A549 treated with AZD2906 at 1 μM for 4 hours (cell line): ENCODE measurements at places on chromosomes 3 and 15. TPM values are rescaled to one million over a fixed set of nuclear protein-coding genes. Genes with fewer than 3 reads are reported as not detected.

The THUMPD3 gene
- 50.0 to 56.6 TPM (median 51.0 TPM) in 5 replicates for total RNA-seq

The IL5RA gene
- total RNA-seq: not detected in 5 replicates

The CCRL2 gene
- total RNA-seq: 0.06 to 0.11 TPM (median 0.07 TPM) in 3 of 5 replicates, not detected in the others

The SETMAR gene
- total RNA-seq: 6.7 to 8.8 TPM (median 7.8 TPM) in 5 replicates

The RPL22L1 gene
- 194 to 287 TPM (median 239 TPM) in 5 replicates for total RNA-seq

The SCN5A gene
- 0.80 to 1.4 TPM (median 1.0 TPM) in 5 replicates for total RNA-seq

The CLDN1 gene
- 15.3 to 20.2 TPM (median 18.5 TPM) in 5 replicates for total RNA-seq
